Fibroblast of lung (primary cell): ENCODE measurements at places on chromosomes 3 and 15. TPM values are rescaled to one million over a fixed set of nuclear protein-coding genes. Genes with fewer than 3 reads are reported as not detected.

The ZBBX gene
- total RNA-seq: 0.17 TPM in 1 of 2 replicates, not detected in the other

The PLIN1 gene
- total RNA-seq: 0.50 and 0.51 TPM in 2 replicates

The ZBED2 gene
- not detected in 2 replicates for total RNA-seq

DNA sequence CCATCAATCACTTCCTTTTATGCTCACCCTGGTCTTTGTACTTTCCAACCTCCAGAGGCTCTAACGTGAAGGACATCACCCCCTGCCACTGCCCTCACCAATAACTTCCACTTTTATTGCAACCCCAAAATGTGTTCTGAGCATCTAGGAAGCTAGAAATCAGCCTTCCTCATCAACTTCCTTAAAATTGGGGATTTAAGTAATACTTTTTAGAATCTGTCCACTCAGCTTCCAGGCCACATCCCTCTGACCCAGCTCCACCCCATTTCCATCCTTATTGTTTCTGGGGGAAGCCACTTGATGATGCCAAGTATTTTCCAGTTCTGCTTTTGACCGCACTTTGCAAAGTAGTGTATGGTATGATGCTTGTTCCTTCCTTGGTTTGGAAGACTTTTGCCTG, 73.5 kb upstream of the XCR1 start:
- no peak for DNase-seq

DNA sequence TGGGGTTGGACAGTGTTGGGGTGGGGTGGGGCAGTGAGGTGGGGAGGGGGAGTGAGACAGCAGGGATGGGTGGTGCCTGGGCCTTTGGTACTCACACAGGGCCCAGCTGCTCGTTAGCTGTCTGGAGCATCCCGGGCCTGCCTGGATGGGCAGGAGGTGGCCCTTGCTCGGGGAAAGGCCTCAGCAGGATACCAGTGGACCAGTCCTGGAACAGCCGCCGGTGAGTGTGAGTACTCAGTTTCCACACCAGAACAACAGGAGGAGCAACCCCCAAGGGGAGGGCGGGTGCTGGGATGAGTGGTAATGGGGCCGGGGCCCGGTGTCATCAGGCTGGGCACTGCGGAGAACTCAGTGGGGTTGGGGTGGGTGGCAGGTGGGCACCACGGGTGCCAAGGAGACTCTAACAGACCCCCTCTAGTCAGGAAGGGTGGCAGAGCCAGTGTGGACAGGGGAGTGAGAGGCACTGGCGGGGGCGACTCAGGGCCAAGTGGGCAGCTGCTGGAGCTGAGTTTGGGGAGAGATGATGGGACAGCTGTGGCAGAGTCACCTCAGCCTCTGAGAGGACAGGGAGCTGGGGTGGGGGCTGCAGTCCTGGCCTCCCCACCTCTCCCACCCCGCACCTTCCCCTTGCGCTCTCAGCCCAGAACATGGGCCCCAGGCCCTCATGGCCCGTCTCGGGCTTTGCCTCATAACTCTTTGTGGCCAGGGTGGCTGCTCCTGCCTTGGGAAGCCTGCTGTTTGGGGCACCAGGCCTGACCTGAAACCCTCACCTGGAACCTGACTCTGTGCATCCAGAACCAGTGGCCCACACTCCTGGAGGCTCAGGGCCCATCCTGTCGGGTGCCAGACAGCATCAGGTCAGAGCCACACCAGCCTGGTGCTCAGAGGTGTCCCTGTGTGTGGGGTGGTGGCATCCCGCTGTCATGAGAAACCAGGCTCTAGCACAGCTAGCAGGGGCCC, 52.1 kb upstream of the PRR23E start:
- DNase-seq: no peak

DNA sequence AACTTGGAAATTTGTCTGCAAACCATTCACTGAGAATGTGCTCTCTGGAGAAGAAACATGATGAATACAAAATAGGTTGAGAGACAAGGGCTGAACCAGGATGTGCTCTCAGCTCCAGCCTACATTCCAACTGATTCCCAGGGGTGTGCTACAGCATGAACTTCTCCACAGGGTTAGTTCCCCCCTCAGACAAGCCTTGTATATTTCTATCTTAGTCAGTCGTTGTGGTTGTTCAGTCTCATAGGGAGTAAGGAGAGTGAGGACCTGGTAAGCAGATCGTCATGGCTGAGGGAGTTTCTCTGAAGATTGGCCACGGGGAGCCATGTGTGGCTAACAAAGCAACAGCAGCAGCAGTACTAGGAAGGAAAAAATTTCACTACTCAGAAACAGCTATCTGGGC, 919.7 kb upstream of the CADM2 start:
- DNase-seq: no peak

DNA sequence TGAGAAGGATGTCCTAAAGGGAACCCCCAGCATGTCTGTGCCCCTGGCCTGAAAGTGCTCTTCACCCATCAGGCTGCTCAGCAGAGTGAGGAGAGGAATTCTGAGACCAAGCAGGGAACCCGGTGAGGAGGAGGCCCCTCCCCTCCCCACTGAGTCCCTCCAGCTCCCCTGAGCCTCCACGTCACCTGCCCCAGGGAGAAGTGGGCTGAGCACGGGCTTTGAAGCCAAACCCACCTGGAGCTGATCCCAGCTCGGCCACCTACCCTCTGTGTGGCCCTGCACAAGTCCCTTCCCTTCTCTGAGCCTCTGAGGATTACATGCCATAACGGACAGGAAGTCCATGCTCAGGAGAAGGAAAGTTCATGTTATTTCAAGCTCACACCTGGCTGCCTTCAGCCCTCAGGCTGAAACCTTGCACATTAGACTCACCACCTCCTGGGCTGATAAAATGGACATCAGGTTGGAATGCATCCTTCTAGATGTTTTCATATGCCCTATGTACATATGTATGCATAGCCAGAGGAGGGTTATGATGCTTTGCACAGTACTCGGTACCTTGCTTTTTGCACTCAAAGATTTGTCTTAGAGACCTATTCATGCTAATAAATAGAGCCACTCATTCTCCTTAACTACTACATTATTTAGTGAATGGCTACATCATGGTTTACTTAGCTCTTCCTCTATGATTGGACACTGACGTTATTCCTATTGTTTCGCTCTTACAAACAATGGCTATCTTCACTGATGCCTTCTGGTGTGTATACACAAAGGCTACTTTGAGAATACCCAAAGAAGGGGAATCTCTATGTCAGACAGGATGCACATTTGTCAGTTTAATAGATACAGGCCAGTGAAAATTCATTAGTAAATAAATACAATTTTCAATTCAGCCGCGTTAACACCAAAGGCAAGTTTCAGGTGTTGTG, 31.6 kb upstream of the GATA2 start:
- DNase-seq: no peak

GRCh38 chr3:161987933-161988332, 491.3 kb downstream of the OTOL1 start:
- DNase-seq: no peak
